Panc1 (cell line): ENCODE measurements at places on chromosomes 12 and 14. TPM values are rescaled to one million over a fixed set of nuclear protein-coding genes. Genes with fewer than 3 reads are reported as not detected.

DNA sequence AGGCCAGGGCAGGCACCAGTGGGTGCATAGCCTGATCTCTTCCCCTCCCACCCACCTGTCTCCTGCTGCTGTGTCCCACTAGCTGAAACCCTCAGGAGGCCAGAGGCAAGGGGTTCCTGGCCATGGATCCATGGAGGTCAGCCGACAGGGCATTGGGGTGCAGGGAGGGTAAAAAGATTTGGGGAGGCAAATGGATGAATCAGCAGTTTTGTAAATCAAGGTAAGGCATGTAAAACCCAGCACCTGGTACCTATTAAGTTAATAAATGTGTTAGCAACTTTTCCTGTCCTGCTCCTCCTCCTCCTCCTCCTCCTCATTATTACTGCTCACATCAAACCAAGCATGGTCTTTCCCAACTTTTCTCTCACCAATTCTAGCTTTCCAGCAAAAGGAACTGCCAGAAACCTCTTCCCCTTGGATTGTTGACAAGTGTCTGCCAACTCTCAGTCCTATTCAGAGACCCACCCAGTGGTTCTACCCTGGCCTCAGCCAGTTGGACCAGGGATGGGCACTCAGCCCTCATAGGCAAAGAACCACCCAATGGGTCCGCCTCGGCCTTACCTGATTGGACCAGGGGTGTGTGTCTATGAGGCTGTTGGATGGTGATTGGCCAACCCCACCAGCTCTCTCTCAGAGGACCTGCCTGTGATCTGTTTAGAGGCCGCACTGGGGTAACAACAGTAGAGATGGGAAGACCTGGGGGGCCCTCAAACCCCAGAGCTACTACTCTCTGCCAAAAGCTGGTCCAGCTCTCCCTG is 155.7 kb upstream of the GSC start:
- H3K27ac ChIP-seq = no peak overlapping the region
- no peak overlapping the region for H3K4me3 ChIP-seq
- DNase-seq = no peak
- H3K4me1 ChIP-seq = no peaks in the 10 kb centered on the region
- H3K36me3 ChIP-seq = no peaks in the 10 kb centered on the region

DNA sequence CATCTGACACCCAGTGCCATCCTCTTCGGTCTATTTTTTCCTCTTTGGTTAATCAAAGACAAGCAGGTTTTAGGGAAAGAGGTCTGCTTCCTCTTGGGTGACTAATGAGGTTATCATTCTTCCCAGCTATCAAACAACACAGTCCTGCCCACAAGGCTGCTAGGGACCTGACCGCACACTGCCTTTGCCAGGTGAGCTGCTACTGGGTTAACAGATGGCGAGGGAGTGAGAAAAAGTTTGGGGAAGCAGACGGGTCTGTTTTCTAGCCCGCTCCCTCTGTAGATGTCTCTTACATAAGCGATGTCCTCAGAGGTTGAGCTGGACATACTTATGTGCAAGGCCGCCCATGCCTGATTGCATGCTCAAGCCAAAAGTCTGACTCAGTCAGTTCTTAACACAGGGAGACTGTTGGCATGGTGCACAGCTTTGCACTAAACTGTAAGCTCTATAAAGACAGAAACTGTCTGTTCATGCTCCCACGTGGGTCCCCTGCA is 94.1 kb downstream of the SLC15A4 start:
- H3K4me3 ChIP-seq = no peak overlapping the region
- H3K4me1 ChIP-seq = no peaks in the 10 kb centered on the region
- no peak overlapping the region for H3K27ac ChIP-seq
- no peaks in the 10 kb centered on the region; the same call in 1 of the 2 replicates for H3K27me3 ChIP-seq
- no peaks in the 10 kb centered on the region for H3K36me3 ChIP-seq

- no peaks in the 10 kb centered on the region for H3K4me1 ChIP-seq
- no peaks in the 10 kb centered on the region for H3K36me3 ChIP-seq
- DNase-seq = no peak
- H3K27me3 ChIP-seq = no peaks in the 10 kb centered on the region
- H3K27ac ChIP-seq = no peak overlapping the region
These were observed 63.1 kb downstream of the TSPAN9 start for GRCh38 chr12:3140284-3140683.

GRCh38 chr14:79781882-79782281 is 429.4 kb downstream of the DIO2 start:
- H3K4me3 ChIP-seq = no peak overlapping the region
- H3K27me3 ChIP-seq = no peaks in the 10 kb centered on the region
- DNase-seq = no peak
- no peaks in the 10 kb centered on the region for H3K4me1 ChIP-seq
- H3K36me3 ChIP-seq = no peaks in the 10 kb centered on the region

GRCh38 chr14:20799456-20799891 is 3.2 kb downstream of the RNASE1 start:
- H3K4me3 ChIP-seq = no peak overlapping the region
- DNase-seq = no peak
- no peaks in the 10 kb centered on the region for H3K36me3 ChIP-seq
- H3K27me3 ChIP-seq = no peaks in the 10 kb centered on the region
- no peaks in the 10 kb centered on the region for H3K4me1 ChIP-seq
- H3K27ac ChIP-seq = no peak overlapping the region

DNA sequence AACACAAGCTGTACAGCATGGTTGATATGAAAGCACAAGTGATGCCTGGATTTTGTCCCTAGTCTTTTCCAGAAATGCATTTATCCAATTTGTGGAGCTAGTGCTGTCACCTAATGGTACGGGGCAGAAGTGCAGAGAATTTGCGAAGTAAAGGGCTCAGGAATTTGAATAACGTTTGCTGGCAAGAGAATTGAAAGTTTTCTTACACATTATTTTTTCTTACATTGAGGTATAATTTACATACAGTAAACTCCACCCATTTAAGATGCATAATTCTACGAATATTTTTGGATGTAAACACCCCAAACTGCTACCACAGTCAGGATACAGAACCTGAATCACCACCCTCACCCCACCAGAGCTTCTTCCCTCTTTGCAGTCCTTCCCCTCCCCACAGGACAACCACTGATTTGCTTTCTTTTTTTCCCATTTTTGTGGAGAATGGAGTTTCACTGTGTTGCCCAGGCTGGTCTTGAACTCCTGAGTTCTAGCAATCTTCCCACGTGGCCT is 3.5 kb downstream of the AICDA start:
- no peaks in the 10 kb centered on the region for H3K36me3 ChIP-seq
- no peaks in the 10 kb centered on the region; the same call in 1 of the 2 replicates for H3K27me3 ChIP-seq
- H3K27ac ChIP-seq = no peak overlapping the region
- H3K4me1 ChIP-seq = no peaks in the 10 kb centered on the region
- DNase-seq = peak; percentile 32

DNA sequence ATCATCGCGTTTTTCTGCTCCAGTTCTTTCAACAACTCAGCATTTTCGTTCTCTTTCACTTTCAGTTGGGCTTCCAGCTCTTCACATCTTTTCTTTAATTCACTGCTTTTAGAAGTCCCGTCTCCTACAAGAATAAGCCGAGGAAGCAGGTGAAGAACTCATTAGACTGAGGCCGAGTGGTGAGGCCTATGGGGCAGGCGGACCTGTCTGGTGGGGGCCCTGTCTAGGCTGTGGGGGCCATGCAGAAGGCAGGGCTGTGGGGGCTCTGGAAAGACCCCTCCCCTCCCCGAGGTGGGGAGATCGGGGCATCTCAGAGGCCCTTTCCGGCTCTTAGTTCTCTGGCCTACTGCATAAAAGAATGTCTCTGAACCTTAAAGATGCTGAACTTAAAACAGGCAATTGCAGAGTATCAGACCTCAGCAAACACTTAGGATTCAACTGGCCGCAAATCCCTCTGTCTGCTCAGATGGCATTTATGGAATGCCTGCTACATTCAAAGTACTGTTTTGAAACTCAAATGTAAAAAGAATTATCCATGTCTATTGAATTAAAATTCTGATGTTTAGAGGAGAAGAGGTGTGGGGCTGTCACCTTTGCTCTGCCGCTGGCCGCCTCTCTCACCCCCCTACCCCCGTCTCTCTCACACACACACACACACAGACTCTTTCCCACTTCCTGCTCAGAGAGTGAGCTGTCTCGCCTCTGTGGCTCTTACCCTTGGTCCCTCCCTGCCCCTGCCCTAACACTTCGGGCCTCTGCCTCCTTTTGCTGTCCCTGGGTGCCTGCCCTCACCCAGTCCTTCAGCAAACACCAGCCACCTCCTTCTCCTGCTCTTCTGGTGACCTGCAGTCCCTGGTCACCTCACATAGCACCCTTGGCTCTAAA is 34.7 kb downstream of the CCDC92 start:
- H3K36me3 ChIP-seq = no peaks in the 10 kb centered on the region
- H3K27ac ChIP-seq = no peak overlapping the region
- no peak for DNase-seq
- no peaks in the 10 kb centered on the region for H3K27me3 ChIP-seq
- H3K4me3 ChIP-seq = no peak overlapping the region

DNA sequence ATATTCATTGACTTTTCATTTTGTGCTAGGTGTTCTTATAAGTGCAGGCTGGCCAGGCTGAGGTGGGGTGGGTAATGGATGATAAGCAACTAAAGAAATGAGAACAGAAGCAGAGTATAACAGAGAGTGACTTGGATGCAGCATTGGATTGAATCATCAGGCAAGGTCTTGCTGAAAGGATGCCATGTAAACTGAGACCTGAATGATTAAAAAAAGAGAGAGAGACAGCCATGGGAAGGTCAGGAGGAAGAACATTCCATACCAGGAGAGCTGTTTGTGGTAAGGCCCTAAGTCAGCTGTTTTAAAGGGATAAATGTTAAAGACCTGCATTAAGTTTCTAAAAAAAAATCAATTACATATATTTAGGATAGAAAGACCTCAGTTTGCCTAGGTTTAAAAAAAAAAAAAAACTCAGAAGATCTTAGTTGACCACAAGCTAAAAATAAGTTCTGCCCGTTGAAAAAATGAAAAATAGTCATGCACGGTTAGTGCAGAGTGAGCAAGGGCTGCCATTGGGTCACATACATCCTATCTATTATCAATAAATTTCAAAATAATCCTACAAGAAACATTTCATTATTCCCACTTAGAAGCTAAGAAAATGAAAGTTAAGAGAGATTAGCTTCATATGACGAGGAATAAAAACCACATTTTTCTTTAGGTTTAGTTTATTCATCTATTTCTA is 37.2 kb downstream of the IFNG start:
- DNase-seq = no peak
- no peaks in the 10 kb centered on the region for H3K4me1 ChIP-seq
- no peak overlapping the region for H3K4me3 ChIP-seq

- no peaks in the 10 kb centered on the region for H3K36me3 ChIP-seq
- no peak for DNase-seq
- H3K4me1 ChIP-seq = no peaks in the 10 kb centered on the region
- H3K4me3 ChIP-seq = no peak overlapping the region
These were observed 10.5 kb downstream of the WNT5B start for GRCh38 chr12:1639538-1639937.

DNA sequence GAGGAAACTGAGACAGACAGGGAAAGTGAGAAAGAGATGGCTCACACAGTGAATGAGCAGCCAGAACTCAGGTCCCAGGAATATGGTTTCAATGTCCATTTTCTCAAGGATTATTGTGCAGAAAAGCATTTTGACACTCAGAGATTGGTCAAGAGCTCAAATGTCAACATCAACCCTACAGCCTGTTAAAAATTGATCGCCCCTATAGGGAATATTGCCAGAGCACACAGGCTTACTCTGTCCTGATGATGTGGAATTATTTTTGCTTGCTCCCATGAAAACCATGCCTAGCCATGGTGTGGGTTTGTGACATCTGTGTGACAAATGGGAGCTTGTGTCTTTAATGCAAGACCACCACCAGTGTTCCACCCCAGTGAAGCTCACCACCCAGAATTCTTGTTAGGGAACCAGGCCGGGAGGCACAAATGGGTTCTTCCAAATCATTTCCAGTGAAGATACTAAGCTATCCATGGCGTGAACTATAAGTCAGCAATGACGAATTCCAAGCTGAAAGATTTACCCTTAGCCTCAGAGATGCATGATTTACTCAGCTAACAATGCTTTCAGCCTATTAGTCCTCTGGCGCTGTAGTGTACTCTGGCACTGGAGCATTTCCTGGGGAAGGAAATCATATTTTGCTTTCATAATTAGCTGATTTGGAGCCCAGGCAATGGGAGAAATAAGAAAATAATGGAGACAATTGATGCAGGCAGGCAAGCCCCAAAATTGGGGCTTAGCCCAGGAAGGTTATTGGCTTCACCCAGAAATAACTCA is 1188.2 kb upstream of the TMEM132C start:
- no peak for DNase-seq
- H3K4me3 ChIP-seq = no peak overlapping the region
- H3K27me3 ChIP-seq = no peaks in the 10 kb centered on the region
- no peak overlapping the region for H3K27ac ChIP-seq
- no peaks in the 10 kb centered on the region for H3K36me3 ChIP-seq

GRCh38 chr14:94307410-94307992 is 14.4 kb upstream of the SERPINA10 start:
- no peaks in the 10 kb centered on the region for H3K4me1 ChIP-seq
- DNase-seq = no peak
- H3K36me3 ChIP-seq = no peaks in the 10 kb centered on the region
- no peak overlapping the region for H3K27ac ChIP-seq
- no peak overlapping the region for H3K4me3 ChIP-seq

DNA sequence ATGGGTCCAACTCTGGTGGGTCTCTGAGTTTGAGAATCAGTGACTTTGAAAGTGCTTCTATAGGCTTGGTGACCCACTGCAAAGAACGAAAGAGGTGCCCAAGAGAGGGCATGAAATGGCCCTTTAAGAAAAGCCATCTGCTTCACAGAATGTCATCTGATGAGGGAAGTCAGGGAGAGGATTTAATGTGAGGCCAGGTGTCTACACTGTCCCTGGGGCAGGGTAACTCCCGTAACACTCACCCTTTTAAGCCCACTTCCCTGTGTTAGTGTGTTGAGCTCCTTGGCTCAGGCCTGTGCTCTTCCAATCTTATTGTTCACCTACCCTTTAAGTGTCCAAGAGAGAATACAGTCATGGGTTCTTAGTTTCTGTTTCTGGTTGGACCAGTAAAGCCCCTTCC is 16.4 kb upstream of the SRSF5 start:
- H3K36me3 ChIP-seq = no peaks in the 10 kb centered on the region
- DNase-seq = no peak
- H3K27ac ChIP-seq = no peak overlapping the region
- H3K27me3 ChIP-seq = no peaks in the 10 kb centered on the region

ASCL1 gene
- total RNA-seq = not detected

SLCO1B1 gene
- total RNA-seq = not detected

NKX2-1 gene
- 0.13 TPM for total RNA-seq

P2RX2 gene
- total RNA-seq = 1.2 TPM

SLC38A4 gene
- total RNA-seq = 2.5 TPM

KLRK1 gene
- 0.95 TPM for total RNA-seq
